Trophoblast cell (in vitro differentiated cells and primary cell): ENCODE measurements at places on chromosomes 12 and 14.

DNA sequence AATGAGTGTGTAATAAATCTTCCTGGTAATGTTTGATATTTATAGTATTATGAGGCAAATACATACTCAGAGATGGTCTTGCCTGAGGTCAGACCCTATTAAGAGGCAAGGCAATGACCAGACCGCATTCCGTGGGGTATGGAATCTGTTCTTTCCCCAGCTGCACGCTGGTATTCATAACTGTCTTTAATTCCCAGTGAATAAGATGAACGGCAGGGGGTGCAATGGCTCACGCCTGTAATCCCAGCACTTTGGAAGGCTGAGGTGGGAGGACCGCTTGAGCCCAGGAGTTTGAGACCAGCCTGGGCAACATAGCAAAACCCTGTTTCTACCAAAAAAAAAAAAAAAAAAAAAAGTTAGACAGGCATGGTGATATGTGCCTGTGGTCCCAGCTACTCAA, 44.6 kb downstream of the ERO1A start:
- peak; percentile 40 for DNase-seq

- DNase-seq: no peak
These were observed 22.8 kb downstream of the JDP2 start for GRCh38 chr14:75450381-75451276.

DNA sequence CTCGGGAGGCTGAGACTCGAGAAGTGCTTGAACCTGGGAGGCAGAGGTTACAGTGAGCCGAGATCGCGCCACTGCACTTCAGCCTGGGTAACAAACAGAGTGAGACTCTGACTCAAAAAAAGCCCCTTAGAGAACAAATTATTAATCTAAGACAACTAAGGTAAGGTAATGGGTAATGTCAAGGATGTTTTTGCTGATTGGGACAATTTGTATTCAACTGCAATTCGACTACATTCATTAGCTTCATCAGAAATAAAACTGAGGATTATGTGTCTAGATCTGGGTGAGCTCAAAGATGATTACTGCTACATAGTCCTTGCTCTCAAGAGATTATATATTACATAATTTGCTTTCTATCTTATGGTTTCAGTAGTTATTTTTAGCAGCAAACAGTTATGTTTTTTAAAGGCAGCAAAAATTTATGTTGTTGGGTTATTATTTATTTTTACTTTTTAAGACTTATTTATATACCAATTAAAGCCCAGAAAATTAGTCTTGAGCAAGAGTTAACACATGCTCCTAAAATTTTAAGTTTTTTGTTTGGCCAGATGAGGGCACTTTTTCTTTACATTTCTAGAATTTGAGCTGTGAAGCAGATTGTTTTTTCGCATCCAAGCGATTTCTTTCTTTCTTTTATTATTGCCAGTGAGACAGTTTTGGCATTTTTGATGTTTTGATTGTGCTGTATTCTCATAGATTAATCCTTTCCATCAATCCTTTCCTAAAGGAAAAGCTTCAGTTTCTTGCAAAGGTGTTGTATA, 52.3 kb downstream of the PLEKHA5 start:
- peak; percentile 20 for DNase-seq

GRCh38 chr12:180445-180844, 33.5 kb downstream of the SLC6A12 start:
- peak; percentile 5 for DNase-seq

GRCh38 chr14:50057331-50057730, 59.0 kb downstream of the VCPKMT start:
- no peak for DNase-seq
